ENCODE measurements at places on chromosomes 11 and 22.

- DNase-seq: peak; percentile 77
Observed at GRCh38 chr11:93741882-93742226, 382 bp downstream of the C11orf54 start.

DNA sequence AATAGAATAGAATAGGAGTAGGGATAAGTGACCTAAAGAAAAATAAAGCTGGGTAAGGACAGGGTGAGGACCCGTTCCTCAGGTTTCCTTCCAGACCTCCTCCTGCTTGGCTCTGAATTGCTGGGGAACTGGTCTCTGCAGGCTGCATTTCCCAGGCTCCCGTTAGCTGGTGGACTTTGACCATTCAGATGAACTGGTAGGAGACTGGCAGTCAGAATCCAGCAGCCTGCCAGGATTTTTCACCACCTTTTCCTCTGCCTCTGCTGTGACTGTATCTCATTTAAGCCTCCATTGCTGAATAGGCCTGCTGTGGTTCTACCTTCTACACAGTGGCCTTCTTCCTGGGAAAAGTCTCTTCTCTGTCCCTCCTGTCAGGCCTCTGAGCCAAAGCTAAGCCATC lies 24.6 kb upstream of the SMPD1 start:
- no peak for DNase-seq

- DNase-seq: no peak
Observed at GRCh38 chr22:27255580-27255979, 546.0 kb downstream of the MN1 start.

- peak; percentile 92 for DNase-seq
Observed at GRCh38 chr22:35835998-35836691, 118.5 kb downstream of the APOL5 start.

DNA sequence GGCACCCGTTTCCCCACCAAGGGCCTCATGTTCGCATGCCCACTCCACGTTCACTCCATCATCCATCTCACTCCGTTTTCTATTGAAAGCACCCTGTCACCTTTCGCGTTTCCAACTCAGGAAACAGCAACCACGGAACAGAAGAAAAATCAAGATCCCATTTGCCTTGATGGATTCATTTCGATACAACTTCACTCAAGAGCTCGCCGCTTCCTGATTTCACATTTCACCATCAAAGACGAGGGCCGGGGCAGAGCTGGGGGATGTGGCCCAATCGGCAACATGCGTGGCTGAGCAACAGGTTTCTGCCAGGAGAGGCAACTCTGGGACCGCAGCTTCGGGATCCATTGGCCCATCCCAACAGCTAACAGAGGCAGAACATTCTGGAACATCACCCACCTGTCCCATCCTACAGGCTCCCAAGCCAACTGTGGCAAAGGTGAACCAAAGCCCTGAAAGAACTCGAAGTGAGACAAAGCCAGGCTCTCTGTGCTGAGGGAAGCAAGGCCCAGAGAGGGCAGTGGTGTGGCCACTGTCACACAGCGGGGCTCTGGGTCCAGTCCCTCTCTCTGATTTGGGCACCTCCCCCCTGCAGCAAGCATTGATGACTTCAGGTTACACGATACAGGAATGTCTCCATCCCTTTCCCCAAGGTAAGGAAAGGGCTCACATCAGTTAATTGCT lies 36.2 kb upstream of the CD5 start:
- no peak for DNase-seq

GRCh38 chr11:96472085-96472484 lies 82.3 kb downstream of the JRKL start:
- no peak for DNase-seq
